ENCODE measurements at places on chromosomes 4 and X. TPM values are rescaled to one million over a fixed set of nuclear protein-coding genes. Genes with fewer than 3 reads are reported as not detected.

- DNase-seq, result no peak
Measured at GRCh38 chr4:169268951-169269760, 1.6 kb downstream of the SH3RF1 start.

GRCh38 chrX:135522132-135522530 lies 1.7 kb downstream of the INTS6L start:
- peak; percentile 20 for DNase-seq

GRCh38 chr4:109435635-109436034 lies 2.0 kb downstream of the SEC24B start:
- DNase-seq, result no peak

DNA sequence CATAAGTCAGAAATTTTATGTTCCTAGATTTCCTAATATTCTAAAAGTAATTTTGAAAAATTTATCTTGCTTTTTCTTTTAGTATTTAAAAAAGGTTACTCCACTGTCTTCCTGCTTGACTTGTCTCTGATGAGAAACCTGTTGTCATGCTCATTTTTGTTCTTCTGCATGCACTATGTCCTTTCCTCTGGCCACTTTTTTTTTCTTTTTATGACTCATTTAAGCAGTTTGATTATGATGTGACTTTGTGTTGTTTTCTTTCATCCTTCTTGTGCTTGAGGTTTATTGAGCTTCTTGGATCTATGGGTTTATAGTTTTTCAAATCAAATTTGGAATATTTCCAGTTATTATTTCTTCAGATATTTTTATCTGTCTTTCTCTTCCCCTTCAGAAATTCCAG lies 12.0 kb upstream of the UFSP2 start:
- no peak for DNase-seq

DNA sequence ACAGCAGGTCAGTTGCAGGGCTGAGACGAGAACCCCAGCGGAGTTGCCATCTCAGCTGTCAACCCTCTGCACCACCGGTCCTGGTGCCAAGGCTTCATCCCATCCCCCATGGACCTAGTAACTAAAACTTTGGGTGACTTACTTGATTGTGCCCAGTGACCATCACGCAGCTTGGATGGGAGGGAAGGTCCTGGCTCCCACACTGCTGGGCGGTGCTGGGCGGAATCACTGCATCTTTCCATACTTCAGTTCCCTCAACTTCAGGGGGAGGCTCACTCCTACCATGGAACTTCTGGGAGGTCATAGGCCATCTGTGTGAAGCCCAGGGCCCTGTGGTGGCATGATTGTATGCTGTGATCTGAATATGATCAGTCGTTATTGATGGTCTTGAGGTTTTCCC lies 26.2 kb upstream of the JAKMIP1 start:
- DNase-seq, result no peak

DNA sequence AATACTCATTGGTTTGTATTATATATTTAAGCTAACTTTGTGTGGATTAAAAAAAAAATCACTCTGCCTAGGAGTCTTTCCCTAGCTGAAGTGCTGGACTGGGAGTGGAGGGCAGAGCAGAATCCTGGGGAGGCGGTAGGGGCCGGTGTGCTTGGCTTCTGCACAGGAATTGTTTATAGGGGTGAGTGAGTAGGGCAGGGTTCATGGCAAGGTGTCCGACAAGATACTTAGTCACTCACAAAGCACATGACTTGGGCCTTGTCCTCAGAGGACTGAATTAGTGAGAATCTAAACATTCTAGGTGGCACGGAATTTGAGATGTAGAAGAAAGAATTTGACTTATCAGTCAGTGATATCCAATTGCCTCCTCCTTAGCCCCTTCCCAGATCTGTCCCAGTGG lies 32.2 kb downstream of the FNIP2 start:
- no peak for DNase-seq

FAM236B gene
- total RNA-seq, result not detected

INTU gene
- total RNA-seq, result 8.1 TPM

VCX gene
- not detected for total RNA-seq

COX7B2 gene
- total RNA-seq, result not detected

ARMCX1 gene
- total RNA-seq, result 17.8 TPM

SERPINA7 gene
- not detected for total RNA-seq

DNA sequence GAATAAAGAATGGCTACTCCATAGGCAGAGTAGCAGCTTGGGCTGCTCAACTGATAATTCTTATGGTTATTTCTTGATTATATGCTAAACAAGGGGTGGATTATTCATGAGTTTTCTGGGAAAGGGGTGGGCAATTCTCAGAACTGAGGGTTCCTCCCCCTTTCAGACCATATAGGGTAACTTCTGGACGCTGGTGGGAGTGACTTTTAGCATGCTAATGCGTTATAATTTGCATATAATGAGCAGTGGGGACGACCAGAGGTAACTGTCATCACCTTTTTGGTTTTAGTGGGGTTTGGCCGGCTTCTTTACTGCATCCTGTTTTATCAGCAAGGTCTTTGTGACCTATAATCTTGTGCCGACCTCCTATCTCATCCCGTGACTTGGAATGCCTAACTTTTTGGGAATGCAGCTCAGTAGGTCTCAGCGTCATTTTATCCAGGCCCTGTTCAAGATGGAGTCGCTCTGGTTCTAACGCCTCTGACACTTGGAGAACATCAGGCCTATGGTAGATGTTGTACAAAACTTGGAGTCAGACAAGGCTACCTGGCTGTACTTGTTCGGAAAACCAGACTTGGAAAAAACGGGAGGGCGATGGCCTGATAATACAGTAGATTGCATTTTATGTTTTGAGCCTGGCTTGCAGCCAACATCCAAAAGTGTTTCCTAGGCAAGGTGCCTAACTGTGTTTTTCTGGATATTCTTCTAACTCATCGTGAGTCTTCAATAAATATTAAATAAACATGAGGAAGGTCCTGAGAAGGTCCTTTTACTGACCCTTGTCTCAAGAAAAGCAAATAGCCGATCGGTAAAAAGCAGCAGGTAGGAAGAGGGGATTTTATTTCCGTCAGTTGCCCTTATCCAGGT lies 1.8 kb upstream of the TMEM164 start:
- DNase-seq, result no peak

MAGED4 gene
- total RNA-seq, result 4.6 TPM

FAM9B gene
- not detected for total RNA-seq

DNA sequence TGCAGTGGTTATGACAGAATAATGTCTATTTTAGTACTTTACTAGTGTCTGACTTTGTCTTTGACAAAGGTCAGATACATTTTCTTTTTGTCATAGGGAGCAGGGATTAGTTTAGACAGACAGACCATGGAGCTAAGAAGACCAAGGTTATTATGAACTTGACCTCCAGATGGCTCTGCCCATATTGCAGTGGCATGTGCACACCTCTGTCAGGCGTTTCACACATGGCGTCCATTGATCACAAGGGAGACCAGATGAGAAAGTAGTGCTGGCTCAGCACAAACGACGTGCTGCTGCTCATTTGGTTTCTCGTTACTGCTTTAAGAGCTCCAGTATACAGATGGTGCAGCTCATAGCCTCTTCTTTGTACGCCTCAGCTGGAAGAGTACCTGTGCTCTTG lies 56.3 kb upstream of the HPSE start:
- no peak for DNase-seq

- peak; percentile 67 for DNase-seq
Measured at GRCh38 chr4:8158710-8159536, at the start of gene ABLIM2. Gene ABLIM2, minus strand, starts transcription at chr4:8158813. Its CDS starts 124 bp downstream, at chr4:8158689.

CT55 gene
- total RNA-seq, result not detected

MAGEE1 gene
- total RNA-seq, result 3.3 TPM

DNA sequence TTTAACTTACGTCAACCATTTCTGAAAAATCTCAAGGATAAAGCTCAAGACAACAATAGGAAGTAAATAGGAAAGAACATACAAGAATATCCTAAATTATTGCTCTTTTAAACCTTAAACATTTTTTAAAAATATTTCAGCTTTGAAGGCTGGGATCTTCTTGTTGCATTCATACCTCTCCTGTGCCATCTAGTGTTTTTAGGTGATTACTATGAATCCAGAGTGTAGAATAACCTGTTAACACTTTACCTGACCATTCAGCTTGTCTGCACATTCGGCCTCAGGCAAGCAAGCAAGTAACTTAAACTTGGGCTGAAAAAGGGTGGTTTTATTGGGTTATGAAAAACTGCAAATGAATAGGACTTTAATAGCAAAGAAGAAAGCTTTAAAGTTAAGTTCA lies 507.8 kb upstream of the INTU start:
- no peak for DNase-seq

DNA sequence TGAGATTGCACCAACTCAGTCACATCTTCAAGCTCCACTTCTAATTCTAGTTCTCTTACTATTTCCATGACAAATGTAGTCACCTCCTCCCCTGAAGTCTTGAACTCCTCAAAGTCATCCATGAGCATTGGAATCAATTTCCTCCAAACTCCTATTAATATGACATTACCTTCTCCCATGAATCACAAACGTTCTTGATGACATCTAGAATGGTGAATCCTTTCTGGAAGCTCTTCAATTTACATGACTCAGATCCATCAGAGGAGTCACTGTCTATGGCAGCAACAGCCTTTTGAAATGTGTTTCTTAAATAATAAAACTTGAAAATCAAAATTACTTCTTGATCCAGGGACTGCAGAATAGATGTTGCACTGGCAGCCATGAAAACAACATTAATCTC lies 34.5 kb downstream of the GALNTL6 start:
- no peak for DNase-seq

UBE2D3 gene
- 319 TPM for total RNA-seq

DGKK gene
- not detected for total RNA-seq

DNA sequence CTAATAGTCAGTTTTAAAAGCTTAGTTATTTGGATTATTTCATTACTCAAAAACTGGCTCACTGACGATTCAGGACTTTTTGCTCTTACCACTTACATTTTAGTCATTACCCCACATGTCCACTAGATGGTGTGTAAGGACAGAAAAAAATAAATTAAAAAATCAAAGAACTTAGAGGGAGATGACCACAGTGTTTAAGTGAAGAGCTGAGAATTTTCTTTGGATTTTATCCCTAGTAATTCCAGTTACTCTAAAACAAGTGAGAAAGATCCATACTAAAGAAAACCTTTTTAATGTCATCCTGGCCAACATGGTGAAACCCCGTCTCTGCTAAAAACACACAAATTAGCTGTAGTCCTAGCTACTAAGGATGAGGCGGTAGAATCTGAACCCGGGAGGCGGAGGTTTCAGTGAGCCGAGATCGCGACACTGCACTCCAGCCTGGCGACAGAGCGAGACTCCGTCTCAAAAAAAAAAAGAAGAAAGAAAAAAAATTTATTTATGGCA lies 26.4 kb upstream of the TMPRSS11B start:
- peak; percentile 23 for DNase-seq

DNA sequence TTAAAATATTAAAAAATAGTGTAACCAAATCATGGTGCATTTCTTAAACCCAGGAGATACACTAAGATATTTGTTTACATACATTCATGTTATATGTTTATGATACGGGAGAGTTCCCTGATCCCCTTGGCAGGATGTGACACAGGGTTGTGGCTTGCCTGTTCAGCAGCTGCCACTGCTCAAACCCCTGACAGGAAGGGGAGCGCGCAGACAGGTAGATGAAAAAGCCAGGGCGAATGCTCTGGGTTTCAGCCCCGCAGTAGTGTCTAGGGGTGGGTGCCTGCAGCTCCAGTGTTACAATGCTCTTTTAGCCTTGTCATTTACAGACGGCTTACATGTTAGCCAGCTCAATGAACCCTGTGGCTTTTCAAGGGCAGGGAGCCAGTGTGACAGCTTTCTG lies 1343.8 kb upstream of the IGFBP7 start:
- no peak for DNase-seq

DNA sequence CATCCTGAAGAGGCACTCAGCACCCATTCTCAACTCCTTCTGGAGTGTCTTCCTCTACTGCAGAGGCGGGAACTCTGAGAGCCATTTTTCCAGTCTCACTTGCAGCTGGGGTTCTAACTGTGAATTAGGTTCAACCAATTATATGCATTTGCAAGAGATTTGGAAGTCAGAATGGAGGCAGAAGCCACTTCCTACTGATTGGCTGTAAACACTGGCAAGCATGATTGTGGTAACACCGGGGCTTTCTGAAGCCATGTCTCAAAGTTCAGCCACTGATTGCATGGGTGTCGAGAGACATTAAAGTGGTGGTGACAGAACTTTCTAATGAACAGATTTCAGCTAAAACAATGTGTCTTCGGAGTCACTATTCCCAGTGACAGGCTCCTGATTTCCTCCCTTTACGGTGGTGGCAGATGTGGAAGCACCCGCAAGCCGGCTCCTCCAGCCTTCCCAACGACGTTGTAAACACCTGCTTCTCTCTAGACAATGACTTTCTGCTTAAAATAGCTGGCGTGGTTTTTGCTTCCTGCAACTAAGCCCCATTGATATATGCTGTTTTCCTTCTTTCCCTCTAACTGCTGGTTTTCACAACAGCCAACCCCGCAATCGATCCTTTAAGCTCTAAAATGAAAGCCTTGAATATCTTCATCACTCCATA lies 92.0 kb downstream of the IRF2 start:
- DNase-seq, result no peak

GRCh38 chrX:39675619-39676018 lies 422.1 kb downstream of the BCOR start:
- no peak for DNase-seq

SH3TC1 gene
- total RNA-seq, result 227 TPM

DNA sequence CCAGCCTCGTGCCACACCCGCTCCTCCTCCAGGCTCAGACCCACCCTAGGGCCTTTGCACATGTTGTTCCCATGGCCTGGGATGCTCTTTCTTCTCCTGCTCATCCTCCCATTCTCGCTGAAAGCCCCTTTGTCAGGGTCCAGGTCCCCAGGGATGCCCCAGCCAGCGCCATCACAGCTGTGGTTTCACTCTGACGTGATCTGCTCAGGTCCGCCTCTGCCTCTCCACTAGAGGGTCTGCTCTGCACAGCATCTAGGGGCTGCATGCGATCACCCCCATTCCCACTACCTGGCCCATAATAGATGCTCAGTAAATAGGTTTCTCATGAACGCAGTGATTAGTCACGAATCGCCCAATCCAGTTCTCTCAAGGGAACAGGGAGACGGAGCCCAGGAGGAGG lies 222.5 kb downstream of the AFAP1 start:
- no peak for DNase-seq

- no peak for DNase-seq
Measured at GRCh38 chr4:125719987-125720386, 405.2 kb downstream of the FAT4 start.

DNA sequence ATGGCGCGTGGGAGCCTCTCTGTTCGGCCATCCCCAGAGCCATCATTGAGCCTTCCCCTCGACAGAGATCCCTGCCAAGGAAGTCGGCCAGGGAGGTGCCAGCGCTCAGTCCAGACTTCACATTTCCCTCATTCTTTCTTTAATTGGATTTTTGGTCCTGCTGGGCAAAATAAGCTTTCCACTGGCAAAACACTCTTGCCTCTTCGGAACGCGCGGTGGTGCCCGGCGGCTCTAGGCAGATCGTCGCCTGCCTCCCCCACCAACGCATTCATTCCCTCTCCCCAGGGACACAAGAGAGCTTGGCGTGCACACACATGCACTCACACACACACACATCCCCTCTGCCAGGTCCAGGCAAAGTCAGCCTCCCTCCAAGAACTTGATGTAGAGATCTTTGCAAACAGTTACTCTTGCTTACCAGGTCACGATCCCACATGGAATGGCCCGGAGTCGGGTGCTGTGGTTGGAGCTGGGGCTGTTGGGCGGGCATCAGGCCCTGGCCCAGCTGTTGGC lies 257.1 kb downstream of the BCOR start:
- no peak for DNase-seq

GRCh38 chr4:3771164-3771809 lies 5.1 kb downstream of the ADRA2C start:
- DNase-seq, result no peak

ARSJ gene
- total RNA-seq, result 66.1 TPM

MAGEA2B gene
- total RNA-seq, result not detected

GRCh38 chr4:144355811-144356757 lies 215.6 kb upstream of the GYPA start:
- peak; percentile 65 for DNase-seq

All from glomerular endothelial cell (primary cell).